ENCODE measurements at places on chromosomes 7 and 10.

DNA sequence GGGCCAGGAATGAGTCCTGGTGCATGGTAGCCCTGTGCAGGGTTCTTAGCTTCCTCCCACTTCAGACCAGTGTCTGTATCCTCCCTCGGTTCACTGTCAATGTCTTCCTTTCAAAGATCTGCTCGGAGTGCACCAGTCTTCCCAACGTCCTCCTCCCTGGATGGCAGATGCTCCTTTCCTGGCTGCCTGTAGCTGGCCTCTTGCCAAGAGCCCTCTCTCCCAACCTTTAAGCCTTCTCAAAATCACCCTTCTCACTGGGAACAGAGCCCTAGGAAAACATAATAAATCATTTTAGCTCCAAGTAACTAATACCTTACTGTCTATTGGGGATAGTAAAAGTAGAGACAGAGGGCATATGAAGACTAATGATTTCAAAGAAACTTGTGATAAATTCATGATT is 490.6 kb downstream of the CCSER2 start:
- DNase-seq = no peak

DNA sequence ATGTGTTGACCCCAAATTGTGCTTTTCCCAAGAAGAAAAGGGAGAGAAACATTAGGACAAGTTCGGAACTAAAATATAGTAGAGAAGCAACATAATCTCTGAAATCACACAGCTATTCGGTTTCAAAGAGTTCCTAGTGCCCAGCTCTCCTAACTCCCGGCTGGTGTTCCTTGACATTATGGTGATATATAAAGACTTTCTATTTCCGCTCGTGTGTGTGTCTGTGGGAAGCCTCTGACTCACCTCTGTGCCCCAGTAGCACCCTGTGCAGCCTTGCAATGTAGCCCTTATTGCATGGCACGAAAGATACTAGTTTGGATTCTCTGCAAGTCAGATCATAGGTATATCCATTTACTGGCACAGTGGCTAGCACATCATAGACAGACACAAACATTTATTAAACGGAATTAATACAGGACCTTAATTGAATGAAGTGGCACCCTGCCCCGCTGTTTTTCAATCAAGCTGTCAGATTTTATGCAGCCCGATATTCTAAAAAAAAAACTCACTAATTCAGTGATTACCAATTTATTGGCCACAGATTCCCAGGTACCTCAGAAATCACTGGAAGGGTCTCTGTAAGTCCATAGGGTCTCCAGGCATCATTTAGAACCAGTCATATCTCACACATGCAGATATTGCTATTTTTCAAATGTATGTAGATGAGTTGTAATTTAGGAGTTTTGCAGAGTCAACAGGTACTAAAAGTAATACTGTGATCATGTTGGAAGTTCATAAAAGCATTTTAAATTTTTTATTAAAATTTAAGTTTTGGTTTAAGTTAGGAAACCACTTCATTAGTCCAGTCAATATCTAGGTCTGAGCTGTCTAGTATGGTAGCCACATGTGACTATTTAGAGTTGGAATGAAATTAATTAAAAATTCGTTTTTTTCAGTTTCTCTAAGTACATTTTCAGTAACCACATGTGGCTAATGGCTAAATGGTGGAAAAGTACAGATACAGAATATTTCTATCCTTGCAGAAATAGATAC is 43.3 kb downstream of the SFTPD start:
- DNase-seq = no peak

DNA sequence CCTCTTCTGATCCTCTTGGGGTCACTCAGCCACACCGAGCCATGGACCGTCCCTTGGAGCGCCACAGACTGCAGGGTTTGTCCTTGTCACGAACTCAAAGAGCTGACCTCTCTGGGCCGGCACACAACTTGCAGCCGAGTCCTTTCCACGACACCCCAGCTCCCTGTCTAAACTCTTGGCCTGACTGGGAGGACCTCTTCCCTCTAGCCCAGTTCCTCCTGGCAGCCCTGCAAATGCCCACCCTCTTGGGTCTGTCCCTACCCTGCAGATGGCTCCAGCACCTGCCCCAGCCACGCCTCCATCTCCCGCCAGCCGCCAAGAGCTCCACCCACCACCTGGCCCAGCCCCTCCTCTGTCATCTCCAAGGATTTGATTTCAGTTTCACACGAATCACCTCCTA is 339.2 kb downstream of the DNAJB6 start:
- no peak for DNase-seq

DNA sequence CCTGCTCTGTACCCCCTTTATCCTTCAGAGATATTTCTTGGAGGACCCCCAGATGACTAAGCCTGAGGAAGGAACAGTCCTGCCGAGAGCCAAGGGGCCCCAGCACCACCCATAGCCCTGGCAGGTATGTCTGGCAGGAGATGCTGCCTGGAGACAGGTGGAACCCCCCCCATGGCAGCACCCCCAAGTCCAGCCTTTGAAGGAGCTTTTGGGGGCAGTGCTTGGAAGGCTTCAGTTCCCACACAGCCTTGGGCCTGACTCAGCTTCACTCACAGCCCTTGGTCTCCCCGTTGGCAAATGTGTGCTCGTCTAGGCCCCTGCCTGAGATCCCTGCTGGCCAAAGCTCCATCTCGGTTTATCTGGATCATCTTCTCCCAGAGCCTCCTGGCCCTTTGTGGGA is 23.0 kb upstream of the PCBD1 start:
- no peak for DNase-seq

GRCh38 chr10:69911613-69912528 is 110.2 kb downstream of the COL13A1 start:
- DNase-seq = no peak

- DNase-seq = no peak
Observed at GRCh38 chr7:92503767-92504166, 24.6 kb downstream of the PEX1 start.

DNA sequence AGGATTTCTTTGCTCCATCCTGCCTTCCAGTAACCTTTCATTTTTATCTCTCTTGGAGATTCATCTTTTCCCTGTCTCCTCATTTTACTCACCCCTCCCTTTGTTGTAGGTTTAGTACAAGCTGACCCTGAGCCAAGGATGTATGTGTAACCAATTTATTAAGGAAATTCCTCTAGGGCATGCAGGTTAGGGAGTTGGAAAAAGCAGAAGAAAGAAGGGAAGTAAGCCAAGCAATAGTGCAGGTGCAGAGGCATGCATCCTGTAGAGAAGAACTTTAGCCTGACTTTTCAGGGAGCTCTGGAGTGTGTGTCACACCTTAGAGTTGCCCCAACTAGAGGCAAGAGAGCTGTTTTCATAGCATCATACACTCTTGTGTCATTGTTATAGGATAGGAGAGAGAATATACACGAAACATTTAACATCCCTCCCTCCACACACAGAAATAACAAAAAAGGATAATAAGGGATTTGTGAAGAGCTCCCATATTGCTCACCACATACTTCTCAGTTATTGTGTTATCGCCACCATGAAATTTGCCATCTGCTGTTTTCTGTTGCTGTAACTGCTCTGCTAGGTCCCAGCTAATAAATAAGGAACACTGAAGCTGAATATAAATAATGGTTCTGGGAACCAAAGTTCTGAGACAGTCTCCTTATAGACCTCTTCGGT is 21.8 kb upstream of the SEMA3C start:
- no peak for DNase-seq

DNA sequence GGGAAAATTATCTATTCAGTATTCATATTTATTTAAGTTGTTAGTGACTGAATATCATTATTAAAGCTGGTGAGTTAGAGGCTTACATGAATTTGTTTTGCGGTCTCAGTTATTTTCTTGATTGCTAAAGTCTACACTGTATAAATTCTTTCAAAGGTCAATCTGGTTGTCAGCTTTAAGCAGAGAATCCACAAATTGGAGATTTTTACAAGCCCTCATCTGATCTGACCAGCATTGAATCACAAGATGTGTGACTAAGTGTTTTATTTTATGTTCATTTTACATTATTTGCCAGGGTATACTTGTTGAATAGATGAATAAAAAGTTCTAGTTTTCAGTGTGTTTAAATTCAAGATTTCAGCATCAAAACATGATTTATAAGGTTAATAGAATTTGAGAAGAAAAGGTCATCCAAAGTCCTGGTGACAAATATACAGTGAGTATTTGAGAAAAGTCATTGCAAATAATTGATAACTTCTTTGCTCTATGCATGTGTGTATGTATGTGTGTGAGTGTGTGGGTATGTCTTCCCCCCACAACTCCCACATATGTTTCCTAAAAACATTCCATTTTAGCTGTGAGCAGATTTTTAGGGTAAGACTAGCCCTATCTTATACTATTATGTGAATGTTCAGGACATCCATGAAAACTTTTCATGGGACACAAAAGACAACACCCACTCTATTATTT is 4.4 kb downstream of the SEMA3A start:
- DNase-seq = no peak

DNA sequence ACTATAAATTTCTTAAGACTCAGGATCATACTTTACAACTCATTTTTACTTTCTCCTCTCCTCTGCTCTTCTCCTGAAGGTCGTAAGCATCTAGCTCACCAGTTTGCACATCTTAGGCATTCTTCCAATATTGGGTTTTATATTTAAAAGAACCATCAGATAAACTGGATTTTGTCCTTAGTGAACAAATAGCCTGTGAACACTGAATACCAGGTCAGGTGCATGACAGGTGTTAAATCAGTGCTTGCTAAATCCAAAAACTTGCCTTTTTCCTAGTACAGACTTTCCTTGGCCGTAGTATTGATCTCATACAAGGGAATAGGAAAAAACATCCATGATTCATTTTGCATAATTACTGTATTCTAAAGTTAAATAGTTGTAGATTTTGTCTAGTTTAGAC is 53.0 kb downstream of the ARMC3 start:
- no peak for DNase-seq

GRCh38 chr10:128516180-128516579 is 390.0 kb upstream of the MKI67 start:
- DNase-seq = no peak

DNA sequence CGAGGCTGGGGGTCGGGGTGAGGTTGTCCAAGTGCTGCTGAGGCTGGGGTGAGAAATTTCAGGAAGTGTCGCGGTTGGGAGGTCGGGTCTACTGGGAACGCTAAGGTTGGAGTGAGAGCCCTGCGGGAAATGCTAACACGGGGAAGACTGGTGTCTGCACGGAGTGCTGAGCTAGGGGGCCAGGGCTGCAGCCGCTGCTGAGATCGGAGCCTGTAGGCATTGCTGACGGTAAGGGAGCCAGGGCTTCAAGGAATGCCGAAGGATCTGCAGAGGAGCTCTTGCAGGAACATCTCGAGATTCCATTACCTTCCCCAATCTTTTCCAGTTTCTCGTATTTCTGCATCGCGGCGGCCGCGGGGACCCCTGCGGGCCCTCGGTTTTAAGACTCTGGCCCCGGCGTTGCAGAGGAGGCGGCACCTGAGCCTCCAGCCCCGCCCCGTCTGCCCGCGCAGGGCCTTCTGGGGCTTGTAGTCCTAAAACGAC is at the start of gene CDK5:
Gene CDK5, minus strand, starts transcription at position 392 of the 483 bp plus-strand sequence. Its CDS starts 49 bp downstream, at position 343.
- no peak for DNase-seq

GRCh38 chr7:95594185-95594584 is 2.1 kb downstream of the PDK4 start:
- no peak for DNase-seq
